ENCODE measurements at places on chromosomes 1 and 21.

GRCh38 chr1:116306840-116307442, 66.1 kb upstream of the ATP1A1 start:
- DNase-seq = no peak

GRCh38 chr1:243268751-243269460, 13.1 kb downstream of the SDCCAG8 start:
- DNase-seq = no peak

DNA sequence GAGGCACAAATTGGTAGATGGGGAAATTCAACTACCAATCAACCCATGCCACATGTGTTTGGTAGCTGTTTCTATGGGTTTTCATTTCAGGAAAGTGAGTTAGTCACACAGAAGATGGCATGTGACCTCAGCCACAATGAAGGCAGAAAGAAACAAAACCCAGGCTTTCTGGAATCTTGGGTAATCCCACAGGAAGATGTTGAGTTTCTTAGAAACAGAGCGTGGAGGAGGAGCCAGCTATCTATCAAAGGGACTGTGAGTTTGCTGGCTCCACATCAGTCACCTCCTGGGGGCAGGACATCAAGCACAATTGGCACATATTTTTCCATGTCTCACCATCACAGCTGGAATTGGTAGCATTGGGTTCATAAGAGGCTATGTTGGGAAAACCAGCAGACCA, 188.9 kb upstream of the PLXNA2 start:
- no peak for DNase-seq

DNA sequence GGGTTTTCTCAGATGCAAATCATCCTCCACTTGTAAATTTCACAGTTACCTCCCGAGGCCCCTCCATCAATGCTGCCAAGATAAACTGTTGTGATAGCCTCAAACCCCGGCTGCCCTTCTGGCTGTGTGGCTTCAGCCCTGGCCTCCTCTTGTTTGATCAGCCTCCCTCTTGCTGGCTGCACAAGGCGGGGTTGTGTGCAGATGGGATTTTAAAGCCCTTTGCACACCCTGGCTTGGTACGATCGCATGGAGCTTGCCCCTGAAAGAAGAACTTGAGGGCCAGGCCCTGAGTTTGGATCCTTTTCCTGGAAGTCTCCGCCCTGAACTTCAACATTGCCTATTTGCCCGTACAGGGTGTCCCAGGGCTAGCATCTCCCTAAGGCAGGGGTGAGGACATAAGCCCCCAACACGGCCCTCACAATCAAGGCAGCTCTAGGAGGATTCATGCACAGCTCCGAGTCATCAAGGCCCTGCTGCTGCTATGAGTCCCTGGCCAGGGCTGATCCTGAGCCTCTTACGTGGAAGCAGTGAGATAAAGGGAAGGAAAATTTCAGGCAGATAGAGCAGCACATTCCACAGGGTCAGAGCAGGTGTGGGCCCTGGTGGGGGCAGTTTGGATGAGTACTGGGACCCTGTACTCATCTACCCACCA, 181.2 kb upstream of the VAMP3 start:
- no peak for DNase-seq

GRCh38 chr1:23436520-23437354, 12.2 kb upstream of the TCEA3 start:
- no peak for DNase-seq

- DNase-seq = no peak
Observed at GRCh38 chr1:45385302-45385701, 45.1 kb upstream of the MUTYH start.

GRCh38 chr1:6125366-6125765, 54.8 kb downstream of the CHD5 start:
- no peak for DNase-seq

GRCh38 chr1:78650114-78650660, 556 bp downstream of the IFI44 start:
- DNase-seq = no peak

DNA sequence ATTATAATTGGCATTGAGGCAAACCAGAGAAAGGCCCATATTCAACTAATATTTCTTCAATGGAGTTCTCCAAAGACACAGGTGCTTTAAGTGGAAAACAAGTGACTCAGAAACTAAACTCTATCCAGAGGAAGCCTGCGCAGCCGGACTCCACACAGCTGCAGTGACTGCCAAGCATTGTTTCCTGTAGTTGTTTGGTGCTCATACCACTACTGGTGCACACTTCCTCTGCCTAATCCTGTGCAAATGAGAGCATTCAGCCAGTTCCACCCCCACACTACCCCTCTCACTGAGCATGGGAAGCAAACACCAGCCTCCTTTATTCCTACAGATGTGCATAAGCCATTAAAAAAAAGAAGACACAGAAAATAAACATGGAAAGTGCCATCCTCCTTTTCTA, 102.9 kb downstream of the VAV3 start:
- no peak for DNase-seq
